BJ (cell line): ENCODE measurements at places on chromosomes 7 and 10.

GRCh38 chr10:20891338-20891714 is 5.8 kb downstream of the NEBL start:
- no peak for DNase-seq

- no peak for DNase-seq
Measured at GRCh38 chr7:43139137-43139536, 26.7 kb downstream of the HECW1 start.

GRCh38 chr7:132767378-132767777 is 191.1 kb upstream of the PLXNA4 start:
- no peak for DNase-seq

DNA sequence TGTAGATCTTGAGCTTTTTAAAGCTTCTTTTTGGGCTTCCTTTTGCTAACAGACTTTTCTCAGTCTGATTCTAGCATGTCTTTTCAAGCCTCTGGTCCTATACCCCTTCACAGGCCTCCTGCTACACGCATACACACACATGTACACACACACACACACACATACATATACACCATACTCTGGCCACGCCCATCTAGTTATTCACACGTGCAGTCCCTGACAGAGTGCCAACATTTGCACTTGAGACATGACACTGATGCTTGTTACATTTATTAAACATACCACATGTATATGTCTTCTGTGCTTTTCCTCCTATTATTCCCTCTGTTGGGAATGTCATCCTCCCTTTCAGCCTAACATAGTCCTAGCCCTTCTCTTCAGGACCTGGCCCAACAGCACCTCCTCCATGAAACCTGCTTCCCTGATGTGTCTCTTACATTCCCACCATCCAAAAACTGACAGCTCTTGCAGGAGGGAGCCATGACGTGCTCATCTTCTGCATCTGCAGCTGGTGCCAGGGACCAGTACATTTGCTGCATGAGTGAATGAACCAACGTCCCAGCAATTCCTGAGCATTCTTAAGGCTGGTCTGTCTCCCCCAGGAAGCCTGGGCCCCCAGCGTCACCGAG is 222.1 kb downstream of the ARHGAP12 start:
- no peak for DNase-seq
